ENCODE measurements at places on chromosomes 6 and 20. TPM values are rescaled to one million over a fixed set of nuclear protein-coding genes. Genes with fewer than 3 reads are reported as not detected.

PPP1R16B gene
- 13.8 TPM for polyA plus RNA-seq

TNFRSF21 gene
- polyA plus RNA-seq, result 30.2 TPM

SLA2 gene
- 6.8 TPM for polyA plus RNA-seq

EEF1A2 gene
- polyA plus RNA-seq, result 2.2 TPM

DNA sequence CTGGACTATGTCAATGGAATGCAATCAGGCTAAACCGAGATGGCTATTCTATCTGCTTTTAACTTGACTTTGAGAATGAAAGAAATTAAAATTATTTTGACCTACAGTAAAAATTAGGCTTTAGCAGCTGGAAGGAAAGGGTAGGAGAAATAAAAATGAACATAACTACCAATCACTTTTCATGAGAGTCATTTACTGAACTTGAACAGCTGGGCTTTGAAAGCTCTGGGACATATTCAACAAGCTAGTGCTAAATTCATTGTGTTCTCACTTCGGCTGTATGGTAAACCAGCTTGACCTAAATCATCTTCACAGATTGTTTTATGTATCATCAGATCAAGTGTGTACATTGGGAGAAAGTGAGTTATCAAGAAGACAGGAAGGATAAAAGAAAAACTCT is 161.5 kb upstream of the STXBP5 start:
- DNase-seq, result no peak

DNA sequence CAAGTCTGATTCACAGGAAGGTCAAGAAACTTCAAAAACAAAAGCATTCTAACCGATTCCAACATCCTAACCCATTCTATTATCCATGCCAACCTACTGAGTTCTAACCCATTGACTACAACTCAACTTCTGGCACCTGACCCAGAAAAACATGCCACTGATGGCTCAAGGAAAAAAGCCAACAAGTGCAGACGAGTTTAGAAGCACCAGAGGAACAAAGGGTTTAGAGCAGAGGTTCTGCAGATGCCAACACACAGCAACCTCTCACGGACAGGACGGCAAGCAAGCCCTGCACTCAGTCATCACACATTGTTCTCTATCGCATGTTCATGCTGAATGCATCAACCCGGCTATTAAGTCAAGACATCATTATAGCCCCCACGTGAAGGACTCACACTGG is 25.2 kb upstream of the MC3R start:
- no peak for DNase-seq

- no peak for DNase-seq
These were observed 3.1 kb downstream of the TRMT6 start for GRCh38 chr20:5947276-5947675.

- DNase-seq, result no peak
These were observed 23.2 kb downstream of the RBCK1 start for GRCh38 chr20:431012-431904.
